ENCODE measurements at places on chromosomes 5 and 9.

GRCh38 chr5:95884017-95884325 lies 61.4 kb upstream of the GLRX start:
- no peak for DNase-seq

DNA sequence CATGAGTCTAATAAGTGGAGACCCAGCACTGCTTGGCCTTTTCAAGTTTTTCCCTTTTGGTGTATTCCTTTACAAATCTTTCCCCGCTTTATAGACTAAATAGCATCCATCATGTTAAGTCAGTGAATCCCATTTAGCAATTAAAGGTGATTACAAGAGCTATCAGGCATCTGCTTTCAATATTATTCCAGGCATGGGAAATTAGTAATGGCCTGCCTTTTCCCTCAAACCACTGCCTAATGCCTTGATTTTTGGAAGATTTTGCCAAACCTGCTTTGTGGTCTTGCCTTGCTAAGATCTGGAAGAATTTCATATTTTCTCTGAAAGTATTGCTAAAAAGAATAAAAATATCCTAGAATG lies 102.8 kb upstream of the GNA14 start:
- no peak for DNase-seq

DNA sequence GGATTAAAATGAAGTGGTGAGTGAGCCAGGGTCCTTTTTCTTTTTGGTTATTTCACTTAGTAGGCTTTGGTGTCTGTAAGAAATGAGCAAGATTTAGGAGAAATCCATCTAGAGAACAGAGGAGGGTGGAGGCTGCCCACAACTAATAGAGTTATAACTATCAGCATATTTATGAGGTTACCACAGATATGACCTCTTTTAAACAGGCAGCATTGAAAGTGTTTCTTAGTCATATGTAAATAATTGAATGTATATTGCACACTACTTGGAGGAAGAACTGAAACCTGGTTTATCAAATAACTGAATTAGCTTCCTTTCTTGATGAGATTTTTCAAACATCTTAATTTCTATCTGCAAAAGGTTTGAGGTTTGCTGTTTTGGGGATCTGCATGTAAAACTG lies 483.1 kb upstream of the PIK3R1 start:
- DNase-seq, result no peak

DNA sequence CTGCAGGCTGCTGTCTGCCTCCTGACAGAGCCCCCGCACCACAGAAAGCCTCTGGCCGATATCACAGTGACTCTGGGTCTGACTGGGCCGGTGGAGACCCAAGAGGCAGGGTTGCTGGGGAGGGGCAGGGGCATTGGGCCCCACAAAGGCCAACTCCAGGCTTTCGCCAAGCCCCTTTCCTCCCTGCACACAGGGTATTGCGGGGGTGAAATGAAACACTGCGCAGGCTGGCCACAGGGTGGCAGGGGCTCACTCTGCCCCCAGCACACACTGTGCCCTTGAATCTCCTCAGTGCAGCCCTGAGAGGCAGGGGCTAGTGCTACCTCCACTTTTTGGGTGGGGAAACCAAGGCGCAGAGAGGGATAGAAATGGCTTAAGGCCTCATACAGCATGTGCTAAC lies 44.6 kb downstream of the BARX1 start:
- no peak for DNase-seq

GRCh38 chr9:92189782-92190535 lies 74.7 kb upstream of the SPTLC1 start:
- DNase-seq, result no peak

DNA sequence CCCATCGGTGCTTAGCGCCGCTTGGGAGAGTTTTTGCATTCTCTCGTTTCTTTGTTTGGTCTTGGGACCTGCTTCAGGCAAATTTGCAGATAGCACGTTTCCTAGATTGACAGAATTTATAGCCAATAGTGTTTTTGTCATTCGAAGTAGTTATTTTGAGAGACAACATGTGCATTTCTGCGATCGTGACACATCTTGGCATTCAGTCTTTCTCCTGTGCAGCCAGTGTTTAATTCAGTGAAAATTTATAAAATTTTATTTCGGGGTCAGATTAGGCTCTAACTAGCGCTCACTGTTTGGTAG lies 830 bp downstream of the PRRC1 start:
- DNase-seq, result no peak

- DNase-seq, result no peak
These were observed 21.1 kb upstream of the ARAP3 start for GRCh38 chr5:141703133-141703561.

DNA sequence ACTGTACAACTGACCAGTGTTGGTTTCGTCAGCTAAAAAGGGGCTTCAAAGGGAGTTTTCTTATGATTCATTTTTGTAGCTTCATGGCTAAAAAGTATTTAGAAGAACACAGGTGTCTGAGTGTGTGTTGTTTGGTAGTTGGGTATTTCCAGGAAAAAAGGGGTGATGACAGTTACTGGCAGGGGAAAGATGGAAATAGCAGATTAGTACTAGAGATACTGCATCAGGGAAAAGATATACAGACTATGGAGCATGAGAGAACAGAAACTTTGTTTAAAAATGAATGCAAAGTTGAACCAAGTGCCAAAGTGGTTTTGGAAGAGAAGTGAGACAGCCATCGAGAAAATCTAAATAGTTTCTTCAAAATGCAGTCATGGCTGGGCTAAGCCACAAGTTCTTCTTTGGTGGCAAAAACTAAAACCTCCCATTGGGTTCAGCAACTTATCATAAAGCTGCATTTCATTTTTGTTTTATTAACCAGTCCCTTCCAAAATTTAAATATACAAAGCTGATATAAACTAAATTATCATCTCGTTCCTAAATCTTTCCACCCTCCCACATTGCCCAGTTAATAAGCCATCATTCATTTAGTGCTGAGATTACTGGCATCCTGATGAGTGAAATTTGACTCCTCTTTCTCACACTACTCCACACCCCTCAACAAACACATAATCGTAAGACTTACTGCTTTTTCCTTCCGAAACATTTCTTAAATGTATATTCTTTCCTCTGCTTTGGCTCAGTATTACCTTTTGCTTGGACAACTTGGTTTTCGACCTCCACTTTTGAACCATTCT lies 33.5 kb downstream of the ELL2 start:
- DNase-seq, result no peak

GRCh38 chr5:135138116-135138850 lies 104.3 kb upstream of the PITX1 start:
- DNase-seq, result no peak

- DNase-seq, result no peak
These were observed 61.2 kb upstream of the ALDH1A1 start for GRCh38 chr9:73014011-73014410.

DNA sequence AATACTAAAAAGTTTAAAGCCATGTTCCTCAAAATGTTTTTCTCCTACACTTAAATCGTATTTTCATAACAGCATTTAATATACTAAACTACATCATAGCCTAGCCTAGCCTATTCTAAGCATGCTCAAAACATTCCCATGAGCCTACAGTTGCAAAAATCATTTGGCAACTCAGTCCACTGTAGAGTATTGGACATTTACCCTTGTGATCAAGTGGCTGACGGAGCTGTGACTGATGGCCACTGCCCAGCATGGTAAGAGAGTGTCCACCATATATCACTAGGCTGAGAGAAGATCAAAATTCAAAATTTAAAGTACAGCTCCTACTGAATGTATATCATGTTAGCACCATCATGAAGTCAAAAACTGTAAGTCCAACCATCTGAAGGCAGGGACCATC lies 30.9 kb downstream of the SEMA5A start:
- no peak for DNase-seq

DNA sequence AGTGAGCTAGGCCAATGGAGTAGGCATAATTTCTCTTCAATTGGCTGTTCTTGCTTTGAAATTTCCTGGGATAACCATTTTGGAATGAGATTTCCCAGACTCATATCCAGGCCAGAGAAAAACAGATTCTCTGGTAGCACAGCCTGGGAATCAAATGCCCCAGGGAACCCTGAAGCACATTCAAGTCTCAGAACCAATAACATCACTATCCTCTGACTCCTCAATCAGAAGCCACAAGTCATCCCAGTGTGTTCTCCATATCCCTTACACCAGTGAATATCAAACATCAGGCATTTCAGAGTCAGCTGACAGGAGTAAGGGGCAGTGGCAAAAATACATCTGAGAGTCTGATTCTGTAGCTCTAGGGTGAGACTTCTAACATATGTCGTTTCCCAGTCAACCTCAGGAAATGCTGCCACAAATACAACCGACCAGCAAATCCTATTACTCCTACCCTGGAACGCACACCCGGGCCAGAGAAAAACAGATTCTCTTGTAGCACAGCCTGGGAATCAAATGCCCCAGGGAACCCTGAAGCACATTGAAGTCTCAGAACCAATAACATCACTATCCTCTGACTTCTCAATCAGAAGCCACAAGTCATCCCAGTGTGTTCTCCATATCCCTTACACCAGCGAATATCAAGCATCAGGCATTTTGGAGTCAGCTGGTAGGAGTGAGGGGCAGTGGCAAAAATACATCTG lies 537.7 kb upstream of the NMUR2 start:
- no peak for DNase-seq

DNA sequence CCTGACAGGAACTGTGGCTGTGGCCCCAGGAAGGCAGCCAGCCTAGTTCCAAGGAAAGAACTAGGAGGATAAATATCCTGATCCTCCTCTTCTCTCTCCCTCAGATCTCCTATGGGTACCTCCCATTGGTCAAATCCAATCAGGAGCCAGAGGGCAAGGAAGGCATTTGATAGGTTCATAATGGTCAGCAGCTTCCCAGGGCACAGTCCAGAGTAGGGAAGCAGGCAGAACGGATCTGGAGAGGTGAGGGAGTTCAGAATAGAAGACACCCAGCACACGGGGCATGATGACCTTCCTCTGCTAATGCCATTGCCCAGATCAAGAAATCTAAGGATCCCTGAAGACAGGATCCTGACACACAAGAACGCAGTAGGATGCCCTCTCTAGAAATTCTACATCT lies 8.6 kb downstream of the ABLIM3 start:
- DNase-seq, result no peak

DNA sequence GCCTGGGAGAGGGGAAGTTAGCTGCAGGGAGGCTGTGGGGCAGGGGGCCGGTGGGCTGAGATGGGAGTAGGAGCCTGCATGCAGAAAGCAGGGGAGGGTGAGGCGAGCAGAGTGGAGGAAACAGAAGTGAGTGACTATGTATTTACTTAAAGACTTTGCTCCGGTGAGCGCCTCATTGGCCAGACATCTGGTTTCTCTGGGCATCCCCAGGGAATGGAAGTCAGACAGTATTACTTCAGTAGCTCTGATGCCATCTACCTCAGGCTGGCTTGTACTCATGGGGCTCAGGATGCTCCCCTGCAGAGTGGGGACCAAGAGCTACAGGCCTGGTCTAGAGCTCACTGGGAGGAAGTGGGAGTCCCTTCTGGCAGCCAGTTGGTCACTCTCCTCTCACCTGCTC lies 78.2 kb upstream of the ARAP3 start:
- no peak for DNase-seq

All from stimulated activated CD8-positive, alpha-beta memory T cell treated with anti-CD3 and anti-CD28 coated beads, Interleukin-4, amount 100 ng/mL, for 24 hours (primary cell).